Activated CD4-positive, alpha-beta T cell treated with anti-CD3 and anti-CD28 coated beads for 36 hours (primary cell): ENCODE measurements at places on chromosomes 16 and 17.

- peak; percentile 53 for DNase-seq
These were observed 19.7 kb downstream of the MEAK7 start for GRCh38 chr16:84484579-84485254.

GRCh38 chr16:81539009-81539758 lies 94.6 kb downstream of the CMIP start:
- DNase-seq, result no peak

DNA sequence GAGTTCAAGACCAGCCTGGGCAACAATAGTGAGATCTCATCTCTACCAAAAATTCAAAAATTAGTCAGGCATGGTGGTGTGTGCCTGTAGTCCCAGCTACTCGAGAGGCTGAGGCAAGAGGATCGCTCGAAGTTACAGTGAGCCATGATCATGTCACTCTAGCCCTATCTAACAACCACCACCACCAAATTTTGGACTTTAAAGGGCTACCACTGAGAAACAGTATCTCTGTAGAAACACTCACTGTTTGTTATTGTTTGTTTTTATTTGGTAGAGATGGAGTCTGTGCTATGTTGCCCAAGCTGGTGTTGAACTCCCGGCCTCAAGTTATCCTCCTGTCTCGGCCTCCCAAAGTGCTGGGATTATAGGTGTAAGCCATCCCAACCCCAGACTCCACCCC lies 1.3 kb upstream of the UBALD2 start:
- DNase-seq, result no peak

GRCh38 chr17:67639555-67639954 lies 78.2 kb upstream of the NOL11 start:
- no peak for DNase-seq

DNA sequence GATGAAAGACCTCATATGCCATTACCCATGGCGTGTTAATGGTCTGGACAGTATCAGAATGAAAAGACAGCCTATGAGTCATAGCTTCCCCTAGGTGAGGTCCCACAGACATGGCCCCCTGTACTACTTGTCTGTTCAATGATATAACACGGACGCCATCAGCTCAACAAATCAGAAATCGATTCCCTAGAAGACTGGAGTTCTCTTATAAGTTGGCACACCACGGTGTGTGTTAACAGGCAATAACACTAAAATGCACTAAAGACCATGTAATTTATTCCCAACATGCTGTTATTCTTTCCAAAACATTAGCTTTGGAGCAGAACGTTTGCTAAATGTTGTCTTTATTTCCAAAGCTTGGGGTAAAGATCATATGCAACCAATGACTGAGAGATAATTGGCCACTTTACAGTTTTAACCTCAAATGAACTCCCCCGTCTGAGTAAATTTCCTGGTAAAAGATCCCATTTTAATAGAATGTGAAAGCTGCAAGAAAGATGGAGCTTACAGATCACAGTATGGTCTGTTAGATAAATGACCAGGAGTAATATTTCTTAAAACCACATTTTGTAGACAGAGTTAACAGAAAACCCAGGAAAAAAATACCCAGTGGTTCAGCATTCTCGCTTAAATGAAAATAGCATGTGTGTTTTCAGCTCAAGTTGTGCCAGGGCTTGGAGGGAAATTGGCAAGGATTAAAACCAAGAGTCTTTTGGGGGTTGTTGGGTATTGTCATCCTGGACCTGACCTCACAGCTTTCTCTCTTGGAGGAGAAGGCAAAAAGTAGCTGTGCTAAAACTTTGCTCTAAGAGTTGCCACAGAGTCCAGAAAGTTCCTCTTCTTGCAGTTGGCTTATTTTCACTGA lies 65.9 kb downstream of the PCTP start:
- DNase-seq, result no peak

- no peak for DNase-seq
These were observed 469.9 kb downstream of the MAF start for GRCh38 chr16:79130616-79131015.

- peak; percentile 33 for DNase-seq
These were observed at the start of gene ADAMTS18 for GRCh38 chr16:77434530-77435271. Gene ADAMTS18 (minus strand): TSS chr16:77435034. CDS start chr16:77434695, 339 bp downstream.

DNA sequence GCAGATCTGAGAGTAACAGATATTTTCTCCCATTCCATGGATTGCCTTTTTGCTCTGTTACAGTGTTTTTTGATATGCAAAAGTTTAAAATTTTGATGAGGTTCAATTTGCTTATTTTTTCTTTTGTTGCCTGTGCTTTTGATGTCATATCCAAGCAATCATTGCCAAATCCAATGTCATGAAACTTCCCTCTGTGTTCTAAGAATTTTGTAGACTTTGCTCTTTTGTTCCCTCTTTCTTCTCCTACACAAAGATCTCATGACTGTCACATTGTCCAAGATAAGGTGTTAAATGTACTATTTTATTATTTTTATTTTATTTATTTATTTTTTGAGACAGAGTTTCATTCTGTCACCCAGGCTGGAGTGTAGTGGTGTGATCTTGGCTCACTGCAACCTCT lies 18.9 kb upstream of the KCNH6 start:
- DNase-seq, result no peak

DNA sequence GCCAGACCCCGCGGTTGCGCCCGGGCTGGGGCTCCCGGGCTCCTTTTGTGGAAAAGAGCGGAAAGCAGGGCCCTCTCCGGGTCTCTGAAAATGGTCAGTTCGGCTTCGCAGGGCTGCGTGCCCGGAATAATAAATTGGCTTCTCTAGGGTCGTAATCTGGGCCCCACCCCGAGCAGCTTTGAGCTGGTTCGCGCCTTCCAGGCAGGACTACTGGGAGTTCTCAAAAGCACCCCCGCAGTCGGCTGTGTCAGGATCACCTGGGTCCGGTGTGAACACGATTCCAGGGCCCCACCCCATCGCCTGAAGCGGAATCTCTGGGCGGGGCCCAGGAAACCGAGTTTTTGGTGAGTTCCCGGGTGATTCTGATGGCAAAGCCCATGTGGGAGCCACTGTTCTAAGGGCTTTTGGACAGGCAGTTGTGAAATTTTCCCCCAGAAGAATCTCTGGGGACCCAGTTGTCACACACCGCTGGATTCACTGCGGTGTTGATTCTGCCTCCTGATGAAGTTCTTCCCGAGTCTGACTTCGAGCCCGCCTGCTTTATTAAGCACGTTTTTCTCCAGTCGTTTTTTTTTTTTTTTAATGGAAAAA lies 77.0 kb downstream of the MRC2 start:
- peak; percentile 16 for DNase-seq

DNA sequence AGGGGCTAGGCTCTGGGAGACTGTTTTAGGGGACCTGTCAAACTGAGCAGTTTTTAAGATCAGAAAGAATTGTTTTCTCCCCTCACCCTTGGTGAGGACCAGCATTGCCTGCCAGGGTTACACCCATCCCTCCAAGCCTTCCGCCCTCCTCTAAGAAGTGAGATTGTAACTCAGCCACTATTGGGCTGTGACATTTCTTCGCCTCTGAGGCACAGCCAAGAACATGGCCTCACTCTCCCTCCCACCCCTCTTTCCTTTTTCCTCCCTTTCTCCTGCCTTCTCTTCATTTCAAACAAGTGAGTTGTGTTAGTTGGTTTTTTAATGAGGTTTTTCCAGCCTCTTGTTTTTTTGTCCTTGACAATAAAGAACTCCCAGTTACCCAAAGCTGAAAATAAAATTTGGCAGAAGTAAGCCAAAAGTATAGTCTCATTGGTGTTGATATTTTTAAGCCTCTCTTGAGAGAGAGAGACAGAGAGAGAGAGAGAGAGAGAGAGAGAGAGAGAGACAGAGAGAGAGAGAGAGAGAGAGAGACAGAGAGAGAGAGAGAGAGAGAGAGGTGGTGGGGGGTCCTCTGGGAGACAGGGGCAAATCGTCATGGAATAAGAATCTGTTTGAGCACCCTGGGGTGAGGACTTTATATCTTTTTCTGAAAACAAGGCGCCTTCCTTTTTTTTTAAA lies 77.2 kb upstream of the TBX2 start:
- no peak for DNase-seq

GRCh38 chr16:29989111-29989858 lies 6.1 kb downstream of the HIRIP3 start:
- DNase-seq, result no peak

DNA sequence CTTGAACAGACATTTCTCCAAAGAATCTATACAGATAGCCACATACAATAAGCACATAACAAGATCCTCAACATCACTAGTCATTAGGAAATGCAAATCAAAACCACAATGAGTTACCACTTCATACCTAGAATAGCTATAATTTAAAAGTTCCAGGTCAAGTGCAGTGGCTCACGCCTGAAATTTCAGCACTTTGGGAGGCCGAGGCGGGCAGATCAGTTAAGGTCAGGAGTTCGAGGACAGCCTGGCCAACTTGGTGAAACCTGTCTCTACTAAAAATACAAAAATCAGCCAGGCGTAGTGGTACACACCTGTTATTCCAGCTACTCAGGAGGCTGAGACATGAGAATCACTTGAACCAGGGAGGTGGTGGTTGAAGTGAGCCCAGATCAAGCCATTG lies 19.9 kb downstream of the RANBP10 start:
- DNase-seq, result no peak

GRCh38 chr16:65476448-65476955 lies 354.6 kb upstream of the CDH11 start:
- DNase-seq, result no peak

DNA sequence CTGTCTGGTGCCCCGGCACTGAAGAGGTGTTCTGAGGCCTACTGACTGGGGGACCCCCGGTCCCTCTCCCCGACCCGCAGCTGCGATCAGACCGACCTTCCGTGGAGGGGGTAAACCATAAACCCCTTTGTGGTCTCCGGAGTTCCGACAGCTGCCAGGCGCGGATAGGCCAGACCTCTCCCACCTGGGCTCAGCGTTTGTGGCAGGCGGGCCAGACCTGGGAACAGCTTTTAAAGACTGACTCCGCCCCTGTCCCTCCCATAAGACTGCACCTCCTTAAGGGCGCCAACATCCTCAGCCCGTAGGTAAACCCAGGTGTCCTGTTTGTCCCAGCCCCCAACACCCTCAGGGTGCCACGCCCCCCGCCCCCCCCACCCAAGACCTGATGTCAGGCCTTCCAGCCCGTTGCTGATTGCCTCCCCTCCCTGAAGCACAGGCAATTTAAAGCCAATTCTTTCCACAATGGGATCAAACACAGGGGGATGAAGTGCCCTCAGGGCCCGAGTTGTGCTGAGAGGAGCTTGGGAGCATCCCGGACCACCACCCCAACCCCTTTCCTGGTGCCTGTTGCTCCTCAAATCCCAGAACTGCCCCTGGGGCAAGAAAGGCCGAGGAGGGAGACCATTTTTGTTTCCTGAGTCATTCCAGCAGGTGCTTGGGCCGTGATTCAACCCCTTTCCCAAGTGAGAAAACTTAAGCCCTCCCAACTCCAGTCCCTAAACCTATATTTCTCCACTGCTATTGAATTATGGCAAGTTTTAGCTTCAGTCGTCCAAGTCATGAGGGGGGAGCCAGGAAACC lies at the start of gene SOX15:
TSS of gene SOX15 (minus strand) at position 204 of the 801 bp plus-strand sequence. CDS start 418 bp downstream, outside the sequence.
- no peak for DNase-seq

GRCh38 chr17:12287953-12288352 lies 267.3 kb downstream of the MAP2K4 start:
- DNase-seq, result no peak

- no peak for DNase-seq
These were observed 8.2 kb upstream of the CIITA start for GRCh38 chr16:10868596-10869469.
